NAMALWA (cell line): ENCODE measurements at places on chromosomes 5 and 9.

DNA sequence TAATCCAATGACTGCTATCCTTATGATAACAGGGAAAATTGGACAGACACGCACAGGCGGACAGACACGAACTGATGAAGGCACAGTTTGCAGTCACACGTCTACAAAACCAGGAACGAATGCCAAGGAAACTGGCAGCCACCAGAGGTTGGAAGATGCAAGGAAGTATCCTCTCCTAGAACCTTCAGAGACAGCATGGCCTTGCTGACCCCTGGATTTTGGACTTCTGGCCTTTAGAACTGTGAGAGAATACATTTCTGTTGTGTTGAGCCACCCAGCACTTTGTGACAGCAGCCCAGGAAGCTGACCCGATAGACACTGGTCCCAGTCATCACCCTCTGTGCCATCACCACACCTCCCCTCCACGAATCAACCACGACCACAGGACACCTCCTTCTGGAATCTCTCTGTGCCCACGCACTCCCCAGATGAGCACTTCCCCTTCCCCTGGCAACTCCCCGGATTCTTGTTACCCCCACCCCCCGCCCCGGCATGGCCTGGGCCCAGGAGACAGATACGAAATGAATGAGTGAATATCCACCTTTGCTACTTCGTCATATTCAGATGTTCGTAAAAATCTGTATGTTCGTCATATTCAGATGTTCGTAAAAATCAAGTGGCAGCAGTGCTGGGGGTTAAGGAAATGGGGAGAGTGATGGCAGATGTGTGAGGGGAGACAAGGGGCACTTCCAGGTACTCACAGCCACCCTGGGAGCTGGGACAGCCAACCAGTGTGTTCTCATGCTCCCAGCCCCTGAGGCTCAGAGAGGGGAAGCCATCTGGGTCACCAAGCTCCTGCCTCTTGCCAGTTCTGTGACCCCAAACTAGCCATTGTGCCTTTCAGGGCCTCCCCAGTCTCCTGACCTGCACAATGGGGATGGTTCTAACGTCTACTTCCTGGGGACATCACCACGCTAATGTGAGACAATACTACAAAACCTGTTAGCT lies 18.5 kb downstream of the GBGT1 start:
- no peak for DNase-seq

DNA sequence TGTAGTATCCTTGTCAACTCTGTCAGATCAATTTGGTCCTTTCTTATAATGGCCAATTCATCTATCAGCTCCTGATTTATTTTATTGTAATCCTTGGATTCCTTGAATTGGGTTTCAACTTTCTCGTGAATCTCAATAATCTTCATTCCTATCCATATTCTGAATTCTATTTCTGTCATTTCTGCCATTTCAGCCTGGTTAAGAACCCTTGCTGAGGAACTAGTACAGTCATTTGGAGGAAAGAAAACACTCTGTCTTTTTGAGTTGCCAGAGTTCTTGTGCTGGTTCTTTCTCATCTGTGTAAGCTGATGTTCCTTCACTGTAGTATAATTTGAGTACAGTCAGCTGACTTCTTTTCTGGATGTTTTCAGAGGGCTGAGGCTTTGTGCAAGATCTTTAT lies 84.5 kb downstream of the CETN3 start:
- DNase-seq, result no peak

DNA sequence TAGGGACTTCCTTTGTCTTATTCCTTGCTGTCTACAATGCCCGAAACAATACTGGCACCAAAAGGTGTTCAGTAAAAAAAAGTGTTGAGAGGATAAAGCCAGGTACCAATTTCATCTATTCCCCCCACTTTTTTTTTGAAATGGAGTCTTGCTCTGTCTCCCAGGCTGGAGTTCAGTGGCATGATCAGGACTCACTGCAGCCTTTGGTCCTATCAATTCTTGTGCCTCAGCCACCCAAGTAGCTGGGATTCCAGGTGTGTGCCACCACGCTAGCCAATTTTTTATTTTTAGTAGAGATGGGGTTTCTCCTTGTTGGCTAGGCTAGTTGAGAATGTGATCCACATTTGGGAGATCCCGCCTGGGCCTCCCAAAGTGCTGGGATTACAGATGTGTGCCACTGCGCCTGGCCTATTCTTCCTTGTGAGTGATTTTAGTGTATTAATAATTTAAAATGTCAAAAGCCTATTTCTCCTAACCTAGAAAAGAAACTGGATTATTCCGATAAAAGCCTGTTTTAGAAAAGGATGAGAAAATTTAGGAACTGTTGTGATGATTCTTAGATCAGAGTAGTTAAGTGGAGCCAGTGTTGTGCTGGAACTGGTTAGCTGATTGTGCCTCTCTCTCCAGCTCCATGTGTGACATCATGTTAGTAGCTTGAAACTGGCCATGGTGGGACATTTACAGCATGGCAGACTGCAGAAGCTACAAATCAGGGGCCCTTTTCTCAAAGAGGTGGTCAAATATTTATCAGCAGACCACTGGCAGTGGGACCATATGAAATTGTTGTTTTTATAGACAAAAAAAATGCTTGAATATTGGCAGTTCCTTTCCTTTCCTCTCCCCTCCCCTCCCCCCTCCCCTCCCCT lies 14.3 kb downstream of the CDC42SE2 start:
- peak; percentile 54 for DNase-seq

DNA sequence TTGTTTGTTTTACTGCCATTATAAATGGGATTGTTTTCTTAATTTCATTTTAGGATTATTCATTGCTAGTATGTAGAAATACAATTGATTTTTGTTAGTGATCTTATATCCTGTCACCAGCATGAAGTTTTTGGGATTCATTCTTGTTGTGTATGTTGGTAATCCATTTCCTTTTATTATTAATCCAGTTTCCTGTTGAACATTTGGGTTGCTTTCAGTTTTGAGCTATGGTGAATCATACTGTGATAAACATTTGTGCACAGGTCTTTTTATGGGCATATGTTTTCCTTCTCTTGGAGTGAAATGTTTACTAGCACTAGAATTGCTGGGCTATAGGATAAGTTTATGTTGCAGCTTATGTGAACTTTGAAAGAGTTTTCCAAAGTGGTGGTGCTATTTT lies 69.6 kb downstream of the MAN2A1 start:
- no peak for DNase-seq

GRCh38 chr5:43113546-43113945 lies 7.2 kb upstream of the ZNF131 start:
- DNase-seq, result no peak

DNA sequence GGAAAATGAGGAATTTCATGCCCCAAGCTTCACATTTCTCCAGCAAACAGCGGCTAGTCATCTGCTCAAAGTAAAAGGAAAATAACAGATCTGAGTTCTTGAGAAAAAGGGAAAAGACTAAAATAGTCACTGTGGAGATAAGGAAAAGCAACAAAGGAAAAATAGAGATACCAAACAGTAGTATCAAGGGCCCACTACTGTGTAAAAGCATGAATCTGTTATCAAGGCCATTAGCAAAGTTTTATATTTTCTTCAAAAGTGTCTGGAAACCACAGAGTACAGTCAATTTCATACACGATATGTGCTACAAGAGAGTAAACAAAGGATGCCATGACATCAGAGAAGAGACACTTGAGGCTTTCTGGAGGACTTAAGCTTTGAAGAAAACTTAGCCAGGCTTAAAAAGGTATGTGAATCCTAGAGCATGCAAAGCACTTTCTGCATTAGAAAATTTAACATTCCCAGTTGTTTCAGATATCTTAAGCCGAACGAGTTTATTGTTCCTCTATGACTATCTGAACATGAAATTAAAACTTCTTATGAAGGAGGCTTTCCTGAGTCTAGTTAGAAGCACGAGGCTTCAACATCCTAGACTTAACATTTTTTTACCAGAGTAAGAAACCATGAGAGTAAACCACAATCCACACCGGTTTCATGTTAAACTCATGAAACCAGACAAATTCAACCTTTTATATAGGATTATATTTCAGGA lies 1.2 kb downstream of the TTC33 start:
- DNase-seq, result no peak

DNA sequence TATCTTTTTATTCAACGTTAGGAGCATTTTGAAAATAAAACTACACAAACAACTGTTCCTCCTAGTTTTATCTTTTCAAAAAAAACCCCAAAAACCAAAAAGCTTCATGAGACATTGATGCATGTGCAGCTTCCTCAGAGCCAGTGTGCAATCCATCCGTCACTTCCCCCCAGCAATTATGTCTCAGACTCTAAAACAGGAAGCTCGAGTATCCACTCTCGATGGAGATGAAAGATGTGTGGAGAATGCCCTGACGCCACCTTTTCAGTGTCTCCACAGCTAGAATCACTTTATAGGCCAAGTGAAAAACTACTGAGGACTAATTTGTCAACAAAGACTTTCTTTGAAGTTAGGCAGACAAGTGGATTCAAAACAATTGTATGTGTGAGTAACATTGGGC lies 408.9 kb upstream of the SMARCA2 start:
- no peak for DNase-seq

- DNase-seq, result no peak
Observed at GRCh38 chr9:109382182-109382581, 61.3 kb upstream of the EPB41L4B start.

- peak; percentile 28 for DNase-seq
Observed at GRCh38 chr5:77709993-77710685, 66.0 kb downstream of the TBCA start.

DNA sequence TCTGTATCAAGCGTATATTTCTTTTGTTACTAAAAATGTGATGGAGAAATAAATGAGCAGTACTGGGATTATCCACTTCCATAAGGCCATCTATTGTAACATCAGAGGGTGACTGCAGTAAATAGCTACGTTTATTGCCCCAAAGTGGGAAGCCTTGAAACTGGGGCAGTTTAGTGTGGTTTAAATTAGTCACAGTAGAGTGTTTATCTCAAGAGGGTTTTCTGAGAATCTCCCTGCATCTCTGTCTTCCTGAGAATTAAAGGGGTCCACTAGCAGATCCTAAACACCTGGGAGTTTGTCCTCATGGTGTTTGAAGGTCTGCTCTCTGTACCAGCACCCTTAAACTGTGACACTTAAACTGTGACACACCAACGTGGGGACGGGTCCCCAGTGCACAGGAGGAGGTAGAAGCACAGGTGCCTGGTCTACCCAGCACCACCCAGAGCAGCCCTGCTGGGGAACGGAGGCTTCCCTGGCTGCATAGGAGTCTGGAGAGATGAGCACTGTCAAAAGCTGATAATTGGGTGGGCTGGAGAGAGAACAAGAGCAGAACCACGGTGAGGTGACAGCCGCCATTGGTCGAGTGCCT lies 25.2 kb downstream of the PRRC2B start:
- DNase-seq, result no peak

GRCh38 chr9:136313111-136314055 lies 9.5 kb upstream of the CCDC187 start:
- DNase-seq, result no peak

DNA sequence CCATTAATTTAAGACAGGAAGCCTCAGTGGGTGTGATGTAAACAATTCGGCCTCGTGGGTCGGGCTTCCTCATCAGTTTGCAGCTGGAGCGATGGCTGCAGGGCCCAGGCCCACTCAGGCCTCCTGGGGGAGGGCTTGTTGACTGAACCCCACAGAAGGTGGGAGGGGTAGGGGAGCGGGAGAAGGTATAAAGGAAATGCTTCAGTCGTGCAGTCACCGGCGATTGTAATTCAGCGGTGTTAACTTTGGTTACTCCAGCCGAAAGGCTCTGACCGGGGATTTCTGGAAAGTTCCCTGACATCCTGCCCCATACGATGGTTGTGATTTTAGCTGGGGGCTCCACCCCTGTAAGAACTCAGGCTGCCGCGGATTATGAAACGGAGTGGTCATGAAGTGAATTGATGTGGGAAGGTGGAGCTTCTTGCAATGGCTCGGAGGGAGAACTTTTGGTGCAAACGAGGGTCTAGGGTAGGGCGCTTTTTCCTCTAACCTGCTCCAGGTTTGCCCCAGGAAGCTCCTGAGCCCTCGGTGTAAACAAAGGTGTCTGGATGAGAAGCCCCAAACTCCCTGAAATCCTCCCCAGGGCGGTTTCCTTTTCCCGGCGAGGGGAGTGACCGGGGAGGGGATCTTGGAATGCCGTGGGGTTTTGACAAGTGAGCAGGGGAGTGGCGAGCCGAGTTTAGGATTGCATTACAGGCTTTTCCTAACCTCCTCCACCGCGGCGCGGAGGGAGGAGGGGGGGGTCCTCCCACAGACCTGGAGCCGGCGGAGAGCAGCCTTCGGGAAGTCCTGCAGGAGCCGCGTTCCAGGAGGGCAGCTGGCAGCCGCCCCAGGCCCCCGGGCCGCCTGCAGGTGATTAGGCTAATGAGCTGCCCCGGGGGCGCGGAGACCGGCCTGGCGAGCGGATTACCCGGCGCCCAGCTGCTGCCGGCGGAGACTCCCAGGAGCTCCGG lies 215.5 kb downstream of the PDZD2 start:
- DNase-seq, result no peak

GRCh38 chr5:5380298-5380697 lies 42.2 kb upstream of the ICE1 start:
- DNase-seq, result no peak

- DNase-seq, result no peak
Observed at GRCh38 chr5:97094579-97095317, 47.7 kb downstream of the LIX1 start.
